Stimulated activated CD4-positive, alpha-beta T cell treated with anti-CD3 and anti-CD28 coated beads, Interleukin-12 subunit alpha, Interleukin-12 subunit beta, amount 100 ng/mL, for 48 hours (primary cell): ENCODE measurements at places on chromosomes 3 and 15.

DNA sequence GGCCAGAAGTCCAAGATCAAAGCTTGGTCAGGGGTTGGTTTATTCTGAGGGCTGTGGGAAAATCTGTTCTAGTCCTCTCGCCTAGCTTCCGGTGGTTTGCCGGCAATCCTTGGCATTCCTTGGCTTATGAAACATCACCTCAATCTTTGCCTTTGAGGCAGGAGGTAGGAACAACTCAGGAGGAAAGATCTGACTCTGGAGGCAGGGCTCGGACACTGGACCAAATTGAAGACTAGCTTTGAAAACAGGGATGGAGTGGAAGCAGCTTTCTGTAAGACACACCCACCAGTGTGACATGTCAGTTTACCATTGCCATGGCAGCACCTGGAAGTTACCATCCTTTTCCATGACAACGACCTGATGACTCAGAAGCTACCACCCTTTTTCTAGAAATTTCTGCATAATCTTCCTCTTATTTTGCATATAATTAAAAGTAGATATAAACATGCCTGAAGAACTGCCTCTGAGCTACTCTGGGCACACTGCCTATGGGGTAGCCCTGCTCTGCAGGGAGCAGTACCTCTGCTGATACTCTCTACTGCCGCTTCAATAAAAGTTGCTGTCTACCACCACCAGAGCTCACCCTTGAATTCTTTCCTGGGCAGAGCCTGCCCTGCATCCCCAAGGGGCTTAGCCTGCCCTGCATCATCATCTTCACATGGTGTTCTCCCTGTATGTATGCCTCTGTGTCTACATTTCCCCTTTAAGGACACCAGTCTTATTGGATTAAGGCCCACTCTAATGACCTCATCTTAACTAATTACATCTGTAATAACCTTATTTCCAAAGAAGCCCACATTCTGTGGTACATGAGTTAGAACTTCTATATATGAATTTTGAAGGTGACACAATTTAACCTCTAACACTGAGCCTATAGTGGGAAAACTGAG, 38.3 kb upstream of the TM4SF4 start:
- DNase-seq = no peak

DNA sequence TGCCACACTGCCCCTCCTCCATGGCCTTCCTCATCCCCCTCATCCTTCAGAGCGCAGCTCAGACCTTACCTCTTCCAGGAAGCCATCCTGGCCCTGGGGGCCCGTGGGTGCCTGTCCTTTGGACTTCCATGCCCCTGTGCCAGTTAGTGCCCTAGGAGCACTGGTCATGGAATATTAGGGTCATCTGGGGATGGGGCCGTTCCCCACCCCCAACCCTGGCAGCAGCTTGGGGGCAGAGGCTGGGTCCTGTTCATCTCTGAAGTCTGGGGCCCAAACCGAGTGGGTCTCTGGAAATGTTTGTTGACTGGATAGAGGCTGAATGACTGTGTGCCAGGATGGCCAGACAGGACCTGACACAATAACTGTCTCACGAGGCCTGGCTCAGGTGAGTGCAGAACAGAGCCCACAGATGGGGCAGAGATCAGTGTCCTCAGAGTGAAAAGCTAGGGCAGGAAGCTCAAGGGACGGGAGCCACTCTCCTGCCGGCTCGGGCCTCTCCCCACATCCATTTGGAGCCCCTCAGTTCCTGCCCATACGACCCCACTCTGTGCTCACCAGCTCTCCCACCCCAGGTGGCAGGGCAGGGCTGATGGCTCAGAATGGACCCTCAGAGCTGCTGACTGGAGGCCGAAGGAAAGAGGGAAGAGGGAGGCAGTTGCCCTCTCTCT, 62.5 kb downstream of the TLE3 start:
- no peak for DNase-seq

DNA sequence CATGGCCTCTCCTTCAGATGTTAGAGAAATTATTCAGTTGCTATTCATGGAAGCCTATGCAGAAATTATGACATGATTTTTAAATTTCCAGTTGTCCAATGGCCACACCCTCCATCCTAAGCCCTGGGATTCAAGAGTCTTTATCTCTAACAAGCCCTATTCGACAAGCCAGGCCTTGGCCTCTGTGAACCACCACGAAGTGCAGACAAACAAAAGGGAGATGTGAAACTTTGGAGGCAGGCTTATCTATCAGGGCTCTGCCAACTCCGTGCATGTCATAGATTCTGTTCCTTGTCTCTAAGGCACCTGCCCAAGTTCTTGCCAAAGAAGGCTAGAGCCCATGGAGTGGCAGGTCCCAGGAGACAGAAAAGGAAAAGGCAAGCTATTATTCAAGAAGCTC, 212.4 kb upstream of the ADAMTS9 start:
- no peak for DNase-seq

- DNase-seq = peak; percentile 65
Measured at GRCh38 chr3:157239082-157239704, 79.2 kb upstream of the CCNL1 start.

- DNase-seq = no peak
Measured at GRCh38 chr3:117761703-117762620, 1052.4 kb downstream of the TUSC7 start.

GRCh38 chr3:71478568-71478967, 105.0 kb downstream of the FOXP1 start:
- DNase-seq = peak; percentile 68

DNA sequence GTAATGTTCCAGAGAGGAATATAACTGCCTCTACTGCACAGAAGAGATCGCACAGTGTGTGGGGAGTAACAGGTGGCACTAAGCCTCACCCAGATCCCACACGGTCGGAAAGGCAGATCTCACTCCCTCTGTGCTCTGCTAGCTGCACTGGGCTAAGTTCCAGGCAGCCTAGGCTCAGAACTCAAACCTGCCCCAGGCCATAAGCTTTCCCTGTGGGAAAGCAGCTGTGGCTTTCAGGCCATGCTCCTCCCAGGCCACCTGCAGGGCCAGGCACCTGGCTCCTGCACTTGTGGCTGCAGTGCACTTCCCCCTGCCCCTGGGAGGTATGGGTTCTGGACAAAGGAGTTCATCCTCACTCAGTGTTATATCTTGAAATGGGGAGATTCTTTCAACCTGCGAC, 27.5 kb downstream of the PCCB start:
- no peak for DNase-seq

DNA sequence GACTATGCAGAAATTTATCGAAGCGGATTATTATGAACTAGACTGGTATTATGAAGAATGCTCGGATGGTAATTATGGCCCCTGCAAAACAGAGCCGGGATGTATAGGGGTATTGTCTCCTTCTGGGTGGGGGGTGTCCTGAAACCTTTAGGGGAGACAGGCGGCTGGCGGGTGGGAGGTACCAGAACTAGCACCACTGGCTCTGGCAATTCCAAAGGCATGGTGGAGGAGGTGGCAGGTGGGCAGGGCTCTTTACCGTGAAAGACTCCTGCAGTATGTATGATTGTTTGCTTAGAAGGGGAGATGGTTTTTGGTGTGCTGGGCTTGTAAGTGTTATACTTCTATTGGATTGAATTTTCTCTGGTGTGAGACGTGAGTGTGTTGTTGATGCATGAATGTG, 58.4 kb downstream of the TRAK1 start:
- no peak for DNase-seq

DNA sequence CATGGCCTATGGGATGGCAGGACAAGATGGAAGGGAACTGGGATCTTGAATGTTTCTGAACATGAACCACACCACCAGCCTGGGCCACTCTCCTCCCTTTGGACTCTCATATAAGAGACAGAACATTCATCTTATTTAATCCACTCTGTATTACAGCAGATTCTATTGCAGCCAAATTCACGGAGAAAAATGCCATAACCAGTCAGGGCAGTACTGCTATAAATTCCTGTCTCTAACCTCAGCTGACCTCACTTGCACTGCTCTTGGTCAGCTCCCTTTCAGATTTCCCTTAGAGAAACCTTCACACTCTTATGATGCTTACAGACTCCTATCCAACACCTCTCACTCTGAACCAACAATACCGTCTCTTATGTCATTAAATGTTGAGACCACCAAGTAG, 101.4 kb downstream of the RYK start:
- no peak for DNase-seq

- DNase-seq = peak; percentile 58
Measured at GRCh38 chr3:30658328-30659052, 52.1 kb downstream of the TGFBR2 start.

GRCh38 chr15:95170561-95171380, 939.4 kb downstream of the MCTP2 start:
- no peak for DNase-seq

DNA sequence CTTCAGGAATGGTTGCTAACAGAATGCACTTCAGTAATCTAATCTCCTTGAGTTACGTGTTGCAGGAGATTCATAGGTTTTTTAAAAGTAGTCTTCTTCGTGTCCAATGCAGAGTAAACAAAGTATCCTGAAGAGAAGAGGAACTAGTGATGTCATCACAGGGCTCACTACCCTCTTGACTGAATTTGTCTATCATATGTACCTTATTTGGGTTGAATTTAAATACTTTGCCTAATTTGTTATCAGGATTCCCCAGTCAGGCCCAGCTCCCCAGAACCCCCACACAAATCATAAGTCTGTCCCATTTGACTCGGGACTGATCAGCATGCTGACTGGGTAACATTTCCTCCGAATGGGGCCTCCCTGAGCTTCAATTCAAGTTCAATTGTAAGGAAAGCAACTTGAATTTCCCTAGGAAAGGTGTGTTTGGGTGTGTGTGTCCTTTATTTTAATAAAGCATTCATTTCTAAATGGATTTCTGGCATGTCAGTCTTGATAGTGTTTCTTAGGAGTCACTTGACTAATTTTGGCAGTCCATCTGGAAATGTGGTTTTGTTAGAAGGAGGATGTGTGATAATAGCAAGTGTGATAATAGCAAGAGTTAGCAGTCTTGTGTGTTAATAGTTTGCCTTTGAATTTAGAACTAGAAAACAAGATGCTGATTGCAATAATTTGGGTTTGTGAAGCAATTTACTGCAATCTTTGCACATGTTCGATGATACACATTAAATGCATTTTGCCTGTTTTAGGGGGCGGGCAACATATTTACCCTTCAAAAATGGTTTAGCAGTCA, 21.9 kb downstream of the OXNAD1 start:
- no peak for DNase-seq

DNA sequence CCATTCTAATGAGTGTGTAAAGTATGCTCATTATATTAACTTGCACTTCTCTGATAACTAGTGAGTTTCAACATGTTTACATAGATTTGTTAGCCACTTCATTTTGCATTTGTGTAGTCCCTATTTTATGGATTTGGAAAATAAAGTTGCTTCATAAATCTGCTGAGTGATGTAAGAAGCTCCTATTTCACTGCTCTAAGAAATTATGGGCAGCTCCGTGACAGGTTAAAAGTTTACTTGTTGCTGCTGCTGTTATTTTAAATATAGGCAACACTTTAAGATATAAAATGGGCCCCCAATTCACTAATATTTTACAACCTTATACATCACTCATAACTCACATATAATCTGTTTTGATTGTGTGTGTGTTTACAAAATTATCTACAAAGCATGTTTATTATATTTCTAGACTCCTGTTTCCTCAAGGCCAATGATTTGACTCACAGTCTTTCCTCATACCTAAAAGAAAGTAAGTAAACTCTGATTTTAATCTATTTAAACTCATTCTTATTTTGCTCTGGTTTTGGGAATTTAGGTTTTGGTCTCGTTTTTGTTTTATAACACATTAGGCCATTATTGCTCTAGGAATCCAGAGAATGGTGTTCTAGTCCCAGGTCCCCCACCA, 51.7 kb upstream of the FILIP1L start:
- DNase-seq = no peak

DNA sequence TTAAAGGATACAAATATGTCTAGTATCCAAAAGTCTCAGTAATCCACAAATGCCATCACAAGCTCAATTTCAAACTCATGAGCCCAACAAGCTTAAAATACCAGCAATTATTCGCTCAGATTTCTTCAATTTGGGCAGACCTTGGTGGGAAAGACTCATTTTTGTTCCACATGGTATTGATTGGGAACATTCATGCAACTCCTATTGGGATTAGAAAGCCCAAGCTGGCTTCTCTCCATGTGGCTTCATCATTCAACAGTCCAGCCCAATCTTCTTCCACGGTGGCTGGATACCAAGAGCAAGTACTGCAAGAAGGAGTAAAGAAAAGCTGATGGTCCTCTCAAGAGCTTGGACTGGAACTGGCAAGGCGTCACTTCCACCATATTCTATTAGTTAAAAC, 66.3 kb downstream of the STRIT1 start:
- no peak for DNase-seq

DNA sequence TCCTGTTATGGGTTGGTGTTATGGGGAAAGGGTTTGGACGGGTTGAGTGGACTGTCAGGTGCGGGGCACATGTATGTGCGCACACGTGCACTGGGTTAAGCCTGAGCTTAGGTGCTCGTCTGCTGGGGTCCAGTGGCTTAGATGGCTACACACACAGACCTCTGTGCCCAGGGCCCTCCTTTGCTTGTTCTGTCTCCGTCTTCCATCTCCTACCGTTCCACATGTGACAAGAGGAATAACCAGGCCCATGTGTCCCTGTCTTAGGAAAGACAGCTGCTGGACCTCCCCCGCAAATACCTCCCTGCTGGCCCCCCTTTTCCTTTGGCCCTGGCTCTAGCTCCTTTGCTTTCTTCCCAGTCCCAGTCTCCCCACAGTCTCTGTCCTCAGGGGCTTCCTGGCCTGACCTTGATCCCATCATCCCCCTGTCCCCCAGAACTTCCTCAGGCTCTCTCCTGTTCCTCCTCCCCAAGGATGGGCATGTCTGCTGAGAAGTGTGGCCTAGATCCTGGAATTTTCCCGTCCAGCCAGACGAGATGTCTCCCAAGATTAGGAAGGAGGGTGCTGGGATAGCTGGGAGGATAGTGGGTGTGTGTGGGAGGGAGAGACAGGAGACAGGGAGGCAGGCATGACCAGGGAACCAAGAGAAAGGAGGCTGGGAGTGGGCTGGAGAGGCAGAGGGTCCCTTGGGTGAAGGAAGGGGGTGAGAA, 797 bp upstream of the THPO start:
- DNase-seq = no peak

GRCh38 chr3:71987828-71988227, 202.9 kb upstream of the PROK2 start:
- DNase-seq = no peak

DNA sequence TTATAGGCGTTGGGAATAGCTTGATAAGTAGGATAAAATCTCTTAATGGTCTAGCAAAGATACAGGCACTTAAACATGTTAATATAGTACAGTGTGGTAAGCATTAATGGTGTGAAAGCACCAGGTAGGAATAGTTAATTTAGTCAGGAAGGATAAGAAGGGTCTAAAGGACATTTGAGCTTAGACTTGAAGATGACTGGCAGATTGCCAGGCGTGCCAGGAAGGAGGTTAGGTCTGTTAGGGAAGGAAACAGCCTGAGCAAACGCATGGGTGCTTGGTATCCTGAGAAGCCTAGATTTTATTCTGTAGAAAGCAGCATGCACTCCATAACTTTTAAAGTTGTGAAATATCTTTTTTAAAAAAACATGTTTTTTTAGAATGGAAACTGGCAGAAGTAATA, 17.7 kb downstream of the SEC62 start:
- DNase-seq = no peak

GRCh38 chr3:27428446-27428845, 55.7 kb downstream of the SLC4A7 start:
- DNase-seq = no peak

GRCh38 chr15:70856177-70856883, 2.4 kb upstream of the LARP6 start:
- no peak for DNase-seq
